ENCODE measurements at places on chromosomes 11 and 22. TPM values are rescaled to one million over a fixed set of nuclear protein-coding genes. Genes with fewer than 3 reads are reported as not detected.

- DNase-seq: no peak
Observed at GRCh38 chr22:22818861-22819855, 68.5 kb upstream of the IGLL5 start.

DNA sequence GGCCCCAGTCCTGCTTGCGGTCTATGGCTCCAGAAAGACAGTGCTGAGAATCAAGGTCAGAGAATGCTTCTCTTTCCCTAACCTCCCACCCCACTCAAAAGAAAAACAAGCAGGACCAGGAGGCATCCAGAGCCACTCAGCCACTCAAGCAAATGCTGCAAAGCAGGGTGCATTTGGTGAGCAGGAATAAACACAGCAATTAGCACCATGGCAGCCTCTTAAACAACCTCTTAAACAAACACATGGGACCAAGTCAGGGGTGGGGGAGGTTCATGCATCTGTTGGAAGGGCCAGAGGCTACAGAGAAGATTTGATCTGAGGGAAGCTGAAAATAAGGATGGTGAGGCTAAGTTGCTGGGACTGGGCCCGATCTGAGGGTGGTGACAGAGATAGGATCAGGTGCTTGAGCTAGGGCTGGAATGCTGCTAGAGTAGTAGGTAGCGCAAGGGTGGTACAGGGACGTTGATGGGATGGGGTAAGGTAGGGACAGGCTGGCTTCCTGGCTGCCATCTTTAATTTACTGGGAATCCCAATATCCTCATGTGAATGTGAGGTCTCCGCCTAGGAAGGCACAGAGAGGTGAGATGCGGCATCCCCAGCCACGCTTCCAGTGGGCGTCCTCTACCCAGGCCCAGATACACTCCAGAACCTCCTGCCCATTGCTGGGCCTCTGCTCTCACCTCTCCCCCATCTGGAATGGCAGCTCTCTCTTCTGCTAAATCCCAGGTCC, 26.6 kb upstream of the LMO1 start:
- no peak for DNase-seq

DNA sequence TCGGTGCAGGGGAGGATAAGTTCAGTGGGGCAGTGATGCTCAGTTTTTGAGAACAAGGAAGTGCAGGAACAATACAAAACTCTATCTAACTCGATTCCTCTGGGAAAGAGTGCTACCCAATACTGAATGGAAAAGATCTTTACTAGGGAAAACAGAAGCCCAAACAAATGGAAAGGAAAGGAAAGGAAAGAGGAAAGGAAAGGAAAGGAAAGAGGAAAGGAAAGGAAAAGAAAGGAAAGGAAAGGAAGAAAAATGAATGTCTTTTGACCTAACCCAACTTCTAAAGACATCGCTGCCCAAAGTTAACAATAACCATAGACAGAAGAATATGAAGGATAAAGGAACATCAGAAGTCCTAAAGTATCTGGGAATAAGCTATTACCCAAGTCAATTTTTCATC, 41.6 kb downstream of the PHF21A start:
- no peak for DNase-seq

DNA sequence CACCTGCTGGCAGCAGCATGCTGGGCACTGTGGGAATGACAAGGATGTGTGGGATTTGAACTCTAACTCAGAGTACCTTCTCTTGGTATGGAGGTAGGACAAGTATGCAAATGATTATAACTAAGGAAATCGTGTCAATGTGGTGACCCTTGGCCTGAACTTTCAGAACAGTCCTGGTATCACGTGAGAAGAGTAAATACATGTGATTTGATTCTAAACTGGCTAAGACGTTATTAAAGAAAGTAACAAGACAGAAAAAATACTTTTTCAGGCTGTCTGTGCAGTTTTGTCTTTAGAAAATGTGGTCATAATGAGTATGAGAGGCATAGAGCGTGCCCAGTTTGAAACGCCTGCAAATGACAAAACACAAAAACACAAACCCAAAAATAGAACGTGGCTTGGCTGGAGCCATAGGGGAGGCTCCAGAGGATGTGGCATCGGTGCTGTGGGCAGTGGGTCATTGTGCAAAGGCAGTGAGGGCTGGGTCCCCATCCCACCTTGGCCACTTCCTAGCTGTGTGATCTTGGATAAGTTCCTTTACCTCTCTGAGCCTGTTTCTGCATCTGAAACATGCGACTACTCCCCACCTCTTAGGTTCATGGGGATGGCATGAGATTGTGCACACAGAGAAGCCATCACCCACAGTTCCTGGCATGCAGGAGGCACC, 18.4 kb upstream of the IL2RB start:
- DNase-seq: no peak

Gene OR51E1
- total RNA-seq: not detected
